ENCODE measurements at places on chromosomes 12 and 14. TPM values are rescaled to one million over a fixed set of nuclear protein-coding genes. Genes with fewer than 3 reads are reported as not detected.

DNA sequence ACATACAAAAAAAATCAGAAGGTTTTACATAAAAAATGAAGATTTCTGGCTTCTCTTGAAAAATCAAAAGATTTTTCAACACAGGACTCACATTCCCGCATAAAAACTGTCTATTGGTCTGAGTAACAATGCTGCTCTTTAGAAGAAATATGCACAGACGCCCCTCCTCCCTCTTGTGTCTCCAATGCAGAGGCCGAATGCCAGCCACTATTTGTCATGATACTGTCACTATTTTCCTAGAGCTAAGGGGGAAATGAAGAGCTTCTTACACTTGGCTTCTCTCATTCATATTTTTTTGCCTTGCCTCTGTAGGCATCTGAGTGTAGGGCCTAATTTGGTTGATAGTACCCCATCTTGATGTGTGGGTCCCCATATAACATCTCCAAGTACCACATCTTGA lies 98.0 kb downstream of the BBS10 start:
- DNase-seq: no peak

DNA sequence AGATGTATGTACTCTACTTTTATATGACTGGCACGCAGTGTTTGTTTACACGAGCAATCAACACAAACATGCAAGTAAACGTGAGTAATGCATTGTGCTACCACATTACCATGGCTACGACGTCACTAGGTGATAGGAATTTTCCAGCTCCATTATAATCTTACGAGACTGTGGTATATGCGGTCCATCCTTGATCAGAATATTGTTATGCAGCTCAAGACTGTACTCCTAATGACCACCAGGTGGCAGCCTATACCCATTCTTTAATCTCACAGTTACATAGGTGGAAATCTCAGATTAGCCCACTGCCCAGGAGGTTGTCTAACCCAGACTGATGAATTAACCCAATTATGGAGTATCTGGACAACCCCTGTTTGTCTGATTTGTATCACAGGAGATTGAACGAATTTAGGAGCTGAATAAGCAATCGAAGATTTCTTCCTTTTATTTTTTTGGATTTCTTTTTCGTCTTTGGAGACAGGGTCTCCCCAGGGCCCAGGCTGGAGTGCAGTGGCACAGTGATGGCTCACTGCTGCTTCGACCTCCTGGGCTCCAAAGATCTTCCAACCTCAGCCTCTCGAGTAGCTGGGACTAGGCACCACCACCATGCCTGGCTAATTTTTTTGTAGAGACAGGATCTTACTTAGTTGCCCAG lies 8.7 kb upstream of the TESPA1 start:
- peak; percentile 74 for DNase-seq

DNA sequence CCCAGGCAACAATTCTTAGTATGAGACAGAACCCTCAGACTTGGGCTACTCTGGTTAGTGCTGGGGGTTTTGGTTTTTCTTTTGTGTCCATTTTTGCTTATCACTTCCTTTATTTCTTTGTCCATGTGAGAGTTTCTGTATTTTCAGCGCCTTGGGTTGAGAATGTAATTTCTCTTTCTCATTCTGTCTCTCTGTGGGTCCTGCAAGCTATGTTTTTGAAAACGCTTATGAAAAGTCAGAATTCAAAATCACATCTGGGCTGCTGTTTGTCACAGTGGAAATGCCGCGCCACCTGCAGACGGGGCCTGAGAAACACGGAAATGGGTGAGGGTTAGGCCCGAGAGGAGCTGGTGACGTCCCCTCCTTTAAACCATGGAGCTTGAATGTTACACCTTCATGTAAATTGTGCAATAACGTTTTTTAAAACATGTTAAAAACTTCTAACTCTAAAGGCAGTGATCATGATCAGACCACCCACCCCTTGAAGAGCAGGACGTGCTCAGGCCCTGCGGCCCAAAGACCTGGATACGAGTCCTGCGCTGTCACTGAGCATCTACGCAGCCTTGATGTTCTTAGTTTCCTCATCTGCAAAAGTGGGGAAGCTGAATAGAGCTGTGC lies 26.1 kb downstream of the JDP2 start:
- DNase-seq: no peak

- DNase-seq: no peak
Measured at GRCh38 chr12:105672121-105672975, 341.9 kb downstream of the C12orf75 start.

DNA sequence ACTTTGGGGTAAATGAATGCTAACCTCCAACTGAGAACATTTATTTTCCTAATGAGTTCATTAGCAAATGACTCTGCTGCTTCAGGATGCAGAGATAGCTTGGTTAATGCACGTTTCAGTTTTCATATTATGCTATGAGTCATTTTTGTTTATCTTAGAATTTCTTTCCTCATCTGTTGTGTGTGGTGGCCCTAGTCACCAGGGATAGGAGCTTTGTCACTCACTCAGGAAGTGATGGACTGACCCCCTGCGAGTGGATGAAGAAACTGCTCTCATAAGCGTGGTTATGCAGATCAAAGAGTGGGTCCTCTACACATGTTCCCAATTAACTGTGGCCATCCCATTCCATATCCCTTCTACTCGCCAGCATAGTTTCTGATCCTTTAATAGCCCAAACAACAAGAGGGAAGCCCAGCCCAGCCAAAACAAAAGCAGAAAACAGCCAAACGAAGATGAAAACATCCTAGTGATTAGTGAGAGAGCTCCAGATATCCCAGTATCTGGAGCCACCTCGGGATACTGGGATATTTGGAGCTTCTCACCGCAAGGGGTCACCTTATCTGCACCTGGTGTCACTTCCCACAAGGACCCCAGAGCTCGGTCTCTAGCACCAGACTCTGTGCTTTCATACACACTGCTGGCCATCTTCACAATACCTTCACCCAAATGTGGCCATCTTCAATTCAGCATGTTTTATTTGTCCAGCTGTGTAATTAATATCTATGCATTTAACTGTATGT lies 8.6 kb downstream of the TC2N start:
- DNase-seq: peak; percentile 53

Gene SRGAP1
- total RNA-seq: 65.0 TPM

Gene SLCO1A2
- not detected for total RNA-seq

Gene INSM2
- total RNA-seq: 0.10 TPM

All from MCF 10A (cell line).